ENCODE measurements at places on chromosomes 13 and 19. TPM values are rescaled to one million over a fixed set of nuclear protein-coding genes. Genes with fewer than 3 reads are reported as not detected.

DNA sequence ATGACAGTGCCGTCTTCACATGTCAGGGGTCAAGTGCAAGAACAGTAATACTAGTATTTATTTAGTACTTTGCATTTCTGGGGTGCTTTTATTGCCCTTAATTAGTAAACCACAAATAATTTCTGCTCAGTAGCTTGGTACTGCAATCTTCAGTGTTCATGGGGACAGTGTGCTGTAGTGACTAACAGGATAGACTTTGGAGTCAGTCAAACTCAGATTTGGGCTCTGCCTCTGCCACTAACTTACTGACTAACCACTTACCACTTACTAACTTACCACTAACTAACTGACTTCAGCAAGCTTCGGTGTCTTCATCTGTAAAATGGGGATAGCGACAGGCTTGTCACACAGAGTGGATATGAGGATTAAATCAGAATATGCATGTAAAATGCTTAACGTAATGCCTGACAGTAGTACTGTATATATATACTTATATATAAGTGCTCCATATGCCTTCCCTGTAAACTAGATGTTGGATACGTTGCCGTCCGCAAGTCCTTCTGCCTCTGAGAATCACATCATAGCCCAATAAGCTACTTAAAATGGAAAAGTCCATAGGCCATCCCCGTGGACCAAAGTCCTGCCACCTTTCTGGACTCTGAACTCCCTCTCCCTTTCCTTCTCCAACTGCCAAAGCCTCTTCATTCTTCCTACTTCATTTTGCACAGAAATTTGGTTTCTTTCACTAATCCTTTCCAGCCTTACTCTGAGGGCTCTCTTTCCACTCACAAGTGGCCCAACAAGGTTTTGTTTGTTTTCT, 158.1 kb downstream of the ZIC5 start:
- H3K4me1 ChIP-seq, result no peaks in the 10 kb centered on the region
- no peak overlapping the region for H3K27ac ChIP-seq
- H3K4me3 ChIP-seq, result no peak overlapping the region
- no peak for DNase-seq
- no peaks in the 10 kb centered on the region for H3K27me3 ChIP-seq
- no peaks in the 10 kb centered on the region for H3K36me3 ChIP-seq

GRCh38 chr19:13831537-13832467, 36.6 kb downstream of the ZSWIM4 start:
- no peaks in the 10 kb centered on the region for H3K36me3 ChIP-seq
- no peak overlapping the region for H3K27ac ChIP-seq
- no peak overlapping the region for H3K4me3 ChIP-seq
- no peak for DNase-seq

DNA sequence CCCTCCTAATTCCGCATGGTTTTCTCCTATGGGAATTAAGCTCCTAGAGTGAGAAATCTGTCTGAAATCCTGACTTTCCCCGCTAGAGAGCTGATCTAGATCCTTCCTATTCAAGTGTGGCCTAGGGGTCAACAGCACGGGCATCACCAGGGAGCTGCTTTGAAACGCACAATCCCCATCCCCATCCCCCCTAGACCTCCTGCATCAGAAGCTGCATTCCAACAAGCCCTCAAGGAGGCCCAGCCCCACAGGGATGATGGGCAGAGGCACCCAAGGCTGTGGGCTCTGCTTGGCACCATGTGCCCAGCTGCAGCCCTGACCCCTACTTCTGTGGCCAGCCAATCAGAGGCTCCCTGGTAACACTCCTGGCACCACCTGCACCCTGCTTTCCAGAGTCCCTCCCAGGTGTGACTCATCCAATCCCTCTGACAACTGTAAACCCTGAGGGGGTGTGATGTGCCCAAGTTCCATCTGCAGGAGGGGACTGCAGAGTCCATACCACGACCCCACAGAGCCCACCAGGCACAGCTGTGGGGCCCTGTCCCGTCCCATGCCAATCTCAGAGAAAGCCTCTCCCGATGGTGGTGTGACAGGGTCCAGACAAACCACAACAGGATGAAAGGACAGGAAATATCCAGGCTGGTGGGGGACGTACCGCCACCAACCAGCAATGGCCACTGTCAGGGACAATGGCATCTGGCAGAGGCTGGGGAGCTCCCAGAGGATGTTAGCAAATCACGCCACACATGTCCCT, 19.8 kb upstream of the SLC35E1 start:
- DNase-seq, result no peak
- no peaks in the 10 kb centered on the region for H3K36me3 ChIP-seq
- no peak overlapping the region for H3K4me3 ChIP-seq
- H3K4me1 ChIP-seq, result peaks cover 80% of the 10 kb centered on the region
- H3K27ac ChIP-seq, result no peak overlapping the region

Gene ZNF578
- 1.3 TPM for total RNA-seq

- H3K36me3 ChIP-seq, result no peaks in the 10 kb centered on the region
- no peak overlapping the region for H3K27ac ChIP-seq
- DNase-seq, result no peak
- no peaks in the 10 kb centered on the region for H3K27me3 ChIP-seq
- H3K4me3 ChIP-seq, result no peak overlapping the region
Measured at GRCh38 chr13:91520952-91521351, 122.5 kb downstream of the GPC5 start.

DNA sequence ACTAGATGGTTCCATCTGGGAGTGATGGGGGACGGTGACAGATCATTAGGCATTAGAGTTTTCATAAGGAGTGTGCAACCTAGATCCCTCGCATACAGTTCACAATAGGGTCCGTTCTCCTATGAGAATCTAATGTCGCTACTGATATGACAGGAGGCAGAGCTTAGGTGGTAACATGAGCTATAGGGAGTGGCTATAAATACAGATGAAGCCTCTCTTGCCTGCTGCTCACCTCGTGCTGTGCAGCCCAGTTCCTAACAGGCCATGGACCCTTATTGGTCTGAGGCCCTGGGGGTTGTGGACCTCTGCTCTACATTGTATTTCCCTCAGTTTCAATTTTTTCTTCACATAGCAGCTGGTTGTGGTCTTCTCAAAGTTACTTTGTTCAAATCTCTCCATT, 56.5 kb downstream of the CDK8 start:
- H3K27ac ChIP-seq, result no peak overlapping the region
- no peak overlapping the region for H3K4me3 ChIP-seq
- no peaks in the 10 kb centered on the region for H3K36me3 ChIP-seq
- no peaks in the 10 kb centered on the region for H3K27me3 ChIP-seq
- H3K4me1 ChIP-seq, result peaks cover 11% of the 10 kb centered on the region
- no peak for DNase-seq

DNA sequence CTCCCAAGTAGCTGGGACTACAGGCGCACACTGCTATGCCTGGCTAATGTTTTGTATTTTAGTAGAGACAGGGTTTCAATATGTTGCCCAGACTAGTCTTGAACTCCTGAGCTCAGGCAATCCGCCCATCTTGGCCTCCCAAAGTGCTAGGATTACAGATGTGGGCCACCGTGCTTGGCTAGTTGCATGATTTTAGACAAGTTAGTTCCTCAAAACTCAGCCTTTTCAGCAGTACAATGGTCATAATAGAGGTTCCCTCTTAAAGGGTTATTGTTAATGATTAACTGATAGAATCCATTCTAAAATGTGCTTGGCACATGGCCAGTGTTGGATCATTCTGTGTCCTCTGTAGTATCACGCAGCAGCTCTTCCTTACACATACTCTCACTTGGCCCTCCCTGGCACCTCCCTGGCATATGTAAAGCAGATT, 19.5 kb upstream of the IFT88 start:
- H3K4me1 ChIP-seq, result peaks cover 8% of the 10 kb centered on the region
- no peak overlapping the region for H3K4me3 ChIP-seq
- no peaks in the 10 kb centered on the region for H3K27me3 ChIP-seq
- no peak overlapping the region for H3K27ac ChIP-seq
- DNase-seq, result no peak

- H3K4me3 ChIP-seq, result peak overlapping the region; percentile 4
- no peaks in the 10 kb centered on the region for H3K27me3 ChIP-seq
- H3K4me1 ChIP-seq, result peaks cover 62% of the 10 kb centered on the region
- DNase-seq, result no peak
Measured at GRCh38 chr19:1860042-1860775, 3.2 kb downstream of the KLF16 start.

GRCh38 chr13:43657485-43657884, 129.3 kb downstream of the ENOX1 start:
- no peaks in the 10 kb centered on the region for H3K27me3 ChIP-seq
- H3K4me1 ChIP-seq, result peaks cover 8% of the 10 kb centered on the region
- DNase-seq, result no peak
- no peak overlapping the region for H3K4me3 ChIP-seq
- H3K36me3 ChIP-seq, result no peaks in the 10 kb centered on the region

DNA sequence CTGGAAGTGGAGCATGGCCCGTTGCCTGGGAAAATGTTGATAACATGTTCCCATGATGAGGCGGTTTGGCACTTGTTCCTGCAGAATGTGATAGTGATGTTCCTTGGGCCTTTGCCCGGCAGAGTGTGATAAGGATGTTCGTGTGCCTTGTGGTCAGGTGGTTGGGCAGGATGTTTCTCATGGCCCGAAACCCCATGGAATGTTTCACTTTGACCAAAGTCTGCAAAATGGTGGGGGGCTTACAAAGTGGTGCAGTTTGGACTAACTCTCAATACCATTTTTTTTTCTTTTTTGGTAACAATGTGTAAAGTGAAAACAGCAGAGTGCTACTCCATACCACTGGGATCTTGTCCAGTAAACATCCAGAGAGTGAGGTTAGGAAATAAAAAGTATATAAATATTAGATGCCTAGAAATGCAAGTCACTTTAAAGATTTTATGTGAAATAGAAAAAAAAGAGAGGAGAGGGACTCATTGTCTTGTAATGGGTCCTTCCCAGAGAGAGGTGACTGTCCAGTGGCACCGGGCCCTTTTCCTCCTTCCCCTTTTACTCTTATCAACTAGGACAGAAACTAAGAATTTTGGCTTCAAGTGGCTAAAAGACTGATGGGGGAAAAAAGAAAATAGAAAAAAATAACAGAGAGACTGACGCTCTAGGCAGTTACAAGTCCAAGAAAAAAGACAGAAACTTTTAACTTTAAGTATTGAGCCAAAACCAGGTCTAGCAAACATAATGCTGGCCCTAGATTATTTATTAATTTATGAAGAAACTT, 5.7 kb downstream of the FPR3 start:
- H3K4me1 ChIP-seq, result peaks cover 17% of the 10 kb centered on the region
- no peaks in the 10 kb centered on the region for H3K27me3 ChIP-seq
- peak overlapping the region; percentile 97 for H3K27ac ChIP-seq
- no peak overlapping the region for H3K4me3 ChIP-seq
- peak; percentile 69 for DNase-seq
- H3K36me3 ChIP-seq, result no peaks in the 10 kb centered on the region

DNA sequence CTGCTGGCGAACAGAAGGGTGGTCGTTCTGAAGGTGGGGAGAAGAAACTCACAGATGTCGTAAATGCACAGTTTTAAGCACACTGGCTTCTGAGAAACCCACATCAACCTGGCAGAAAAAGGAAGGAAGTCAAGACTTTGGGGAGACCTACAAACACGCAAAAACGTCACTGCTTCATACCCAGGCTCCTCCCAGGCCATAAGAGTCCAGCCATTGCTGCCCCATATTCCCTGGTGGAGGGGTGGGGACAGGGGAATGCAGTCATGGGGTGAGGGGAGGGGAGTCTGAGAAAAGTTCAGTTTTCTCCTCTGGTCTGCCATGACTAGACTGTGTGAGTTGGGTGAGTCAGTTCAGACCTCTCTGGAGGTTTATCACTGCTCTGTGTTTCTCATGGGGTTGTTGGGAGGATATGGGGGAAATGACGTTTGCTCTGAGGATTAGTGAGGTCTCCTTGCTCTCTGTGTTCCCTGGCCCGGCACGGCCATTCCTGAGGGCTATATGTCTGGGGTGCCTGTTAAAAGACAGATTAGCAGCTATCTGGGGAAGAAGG, 139.0 kb downstream of the FLT1 start:
- no peak overlapping the region for H3K27ac ChIP-seq
- no peak for DNase-seq
- peaks cover 14% of the 10 kb centered on the region for H3K36me3 ChIP-seq
- no peaks in the 10 kb centered on the region for H3K27me3 ChIP-seq

Gene RPL28
- total RNA-seq, result 706 TPM

DNA sequence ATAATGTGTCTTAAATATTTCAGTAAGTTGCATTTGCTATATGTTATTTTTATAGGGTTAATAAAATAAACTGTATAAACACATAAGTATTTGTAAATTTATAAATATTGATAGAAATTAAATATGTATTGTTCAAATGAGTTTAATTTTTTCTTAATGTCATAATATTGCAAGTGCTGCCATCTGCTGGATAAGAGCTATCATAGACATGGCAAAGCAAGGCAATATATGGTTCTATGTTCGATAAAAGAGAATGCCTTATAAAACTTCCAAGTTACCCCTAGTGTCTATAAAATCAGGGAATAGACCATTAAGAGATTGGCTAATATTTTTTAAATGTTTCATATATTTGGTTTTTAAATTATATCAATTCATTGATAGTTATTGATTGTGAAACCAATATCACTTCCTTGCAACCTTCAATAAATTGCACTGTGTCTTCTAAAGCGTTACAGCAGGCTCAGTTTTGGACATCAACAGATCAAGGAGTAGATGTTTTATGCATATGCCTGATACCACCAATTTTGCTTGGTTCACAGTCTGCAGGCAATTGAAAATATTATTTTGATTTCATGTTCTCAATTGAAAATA, 29.0 kb upstream of the SLITRK6 start:
- H3K36me3 ChIP-seq, result no peaks in the 10 kb centered on the region
- no peak for DNase-seq
- no peaks in the 10 kb centered on the region for H3K27me3 ChIP-seq

DNA sequence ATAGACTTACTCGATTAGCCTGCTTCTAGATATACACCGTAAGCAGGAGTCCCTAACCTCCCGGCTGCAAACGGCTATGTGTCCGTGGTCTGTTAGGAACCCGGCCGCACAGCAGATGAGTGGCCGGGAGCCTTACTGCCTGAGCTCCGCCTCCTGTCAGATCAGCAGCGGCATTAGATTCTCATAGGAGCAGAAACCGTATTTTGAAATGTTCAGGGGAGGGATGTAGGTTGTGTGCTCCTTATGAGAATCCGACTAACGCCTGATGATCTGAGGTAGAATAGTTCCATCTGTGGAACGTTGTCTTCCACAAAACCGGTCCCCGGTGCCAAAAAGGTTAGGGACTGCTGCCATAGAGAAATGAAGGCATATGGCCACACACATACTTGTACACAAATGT, 1491.9 kb downstream of the SLITRK5 start:
- DNase-seq, result no peak
- H3K36me3 ChIP-seq, result no peaks in the 10 kb centered on the region
- H3K4me1 ChIP-seq, result no peaks in the 10 kb centered on the region
- H3K27ac ChIP-seq, result no peak overlapping the region
- no peaks in the 10 kb centered on the region for H3K27me3 ChIP-seq
- H3K4me3 ChIP-seq, result no peak overlapping the region

Gene ARHGAP45
- 9.7 TPM for total RNA-seq
